T-helper 17 cell (primary cell): ENCODE measurements at places on chromosomes 1 and 21. TPM values are rescaled to one million over a fixed set of nuclear protein-coding genes. Genes with fewer than 3 reads are reported as not detected.

DNA sequence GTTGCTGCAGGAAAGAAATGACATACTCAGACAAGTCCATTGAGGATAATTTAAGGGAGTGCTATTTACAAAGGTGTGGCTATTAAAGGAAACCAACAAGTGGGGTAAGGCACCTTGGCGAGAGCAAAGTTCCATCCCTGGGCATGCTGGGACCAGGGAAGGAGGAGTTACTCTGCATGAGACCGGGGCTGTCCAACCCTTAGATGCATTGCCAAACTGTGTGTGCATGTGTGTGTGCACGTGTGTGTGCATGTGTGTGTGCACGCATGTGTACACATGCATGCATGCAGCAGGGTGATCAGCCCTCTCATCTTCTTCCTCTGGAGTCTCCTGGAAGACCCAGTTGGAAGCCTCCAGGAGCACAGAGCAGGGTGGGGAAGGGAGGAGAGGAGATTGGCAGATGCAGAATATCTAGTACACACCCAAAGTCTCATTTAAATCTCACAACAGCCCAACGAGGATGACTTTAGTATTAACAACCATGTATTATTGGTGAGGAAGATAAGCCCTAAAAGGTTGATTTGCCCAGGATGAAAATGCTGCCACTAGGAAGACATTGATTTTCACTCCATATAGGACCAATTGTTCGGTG, 72.2 kb upstream of the CD34 start:
- H3K4me1 ChIP-seq = no peaks in the 10 kb centered on the region
- no peak for DNase-seq
- peaks cover 4% of the 10 kb centered on the region for H3K36me3 ChIP-seq
- no peak overlapping the region for H3K4me3 ChIP-seq
- peaks cover 76% of the 10 kb centered on the region for H3K27me3 ChIP-seq

DNA sequence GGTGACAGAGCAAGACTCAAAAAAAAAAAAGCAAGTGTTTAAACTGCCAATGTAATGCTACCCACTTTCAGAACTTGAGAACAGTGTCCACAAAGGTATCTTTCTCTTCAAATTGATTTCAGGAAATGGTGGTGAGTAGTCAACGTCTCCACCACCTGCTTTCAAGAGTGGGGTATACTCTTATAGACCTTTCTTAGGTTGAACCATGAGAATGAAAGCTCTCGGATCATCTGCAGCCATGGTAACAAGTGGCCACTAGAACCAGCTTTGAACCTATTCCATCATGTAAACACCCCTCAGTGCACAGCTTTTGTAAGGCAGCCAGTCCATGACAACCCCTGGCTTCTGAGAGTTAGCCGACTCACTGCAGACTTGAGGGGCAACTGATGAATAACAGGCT, 107.4 kb downstream of the NTPCR start:
- DNase-seq = no peak
- no peak overlapping the region for H3K4me3 ChIP-seq
- H3K4me1 ChIP-seq = no peaks in the 10 kb centered on the region
- H3K27me3 ChIP-seq = no peaks in the 10 kb centered on the region

DNA sequence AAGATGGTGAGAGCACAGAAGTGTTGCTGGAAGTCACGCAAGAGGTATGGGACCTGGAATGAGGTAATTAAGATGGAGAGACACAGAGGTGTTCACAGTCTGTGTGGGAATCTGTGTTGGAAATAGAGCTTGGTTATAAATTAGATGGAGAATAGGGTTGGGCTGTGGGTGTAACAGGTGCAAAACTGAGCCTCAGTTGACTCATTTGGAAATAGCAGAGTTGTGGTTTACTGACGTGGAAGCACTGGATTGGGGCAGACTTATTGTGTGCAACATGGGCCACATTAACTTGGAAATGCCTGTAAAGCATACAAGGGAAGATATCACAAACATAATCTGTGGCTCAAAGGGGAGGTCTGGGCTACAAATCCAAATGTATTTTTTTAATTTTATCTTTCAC, 13.0 kb downstream of the CAMSAP2 start:
- no peak overlapping the region for H3K27ac ChIP-seq
- H3K36me3 ChIP-seq = peaks cover 5% of the 10 kb centered on the region
- peaks cover 15% of the 10 kb centered on the region for H3K4me1 ChIP-seq
- H3K4me3 ChIP-seq = no peak overlapping the region
- DNase-seq = no peak
- no peaks in the 10 kb centered on the region for H3K27me3 ChIP-seq

- H3K36me3 ChIP-seq = no peaks in the 10 kb centered on the region
- DNase-seq = no peak
- peaks cover 3% of the 10 kb centered on the region for H3K27me3 ChIP-seq
- H3K4me3 ChIP-seq = no peak overlapping the region
- H3K4me1 ChIP-seq = peaks cover 8% of the 10 kb centered on the region
Measured at GRCh38 chr1:225158291-225158690, 228.8 kb downstream of the DNAH14 start.

GRCh38 chr1:1128454-1129139, 12.7 kb upstream of the C1orf159 start:
- H3K4me1 ChIP-seq = peaks cover under 1% of the 10 kb centered on the region
- H3K4me3 ChIP-seq = no peak overlapping the region
- H3K27me3 ChIP-seq = no peaks in the 10 kb centered on the region
- H3K36me3 ChIP-seq = no peaks in the 10 kb centered on the region
- no peak overlapping the region for H3K27ac ChIP-seq
- no peak for DNase-seq

DNA sequence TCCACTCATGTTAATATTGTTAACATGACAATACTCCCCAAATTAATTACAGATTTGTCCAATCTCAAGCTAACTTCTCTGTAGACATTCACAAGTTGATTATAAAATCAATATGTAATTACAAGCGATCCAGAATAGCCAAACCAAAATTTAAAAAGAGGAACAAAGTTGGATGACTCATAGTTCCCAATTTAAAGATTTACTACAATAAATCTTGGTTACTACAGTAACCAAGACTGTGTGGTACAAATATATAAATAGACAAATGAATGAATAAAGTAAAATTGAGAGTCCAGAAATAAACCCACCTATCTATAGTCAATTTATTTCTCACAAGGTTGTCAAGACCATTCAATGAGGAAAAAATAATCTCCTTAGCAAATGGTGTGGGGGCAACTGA, 7.1 kb upstream of the KRTAP10-4 start:
- no peak for DNase-seq
- H3K36me3 ChIP-seq = no peaks in the 10 kb centered on the region
- H3K27ac ChIP-seq = no peak overlapping the region
- H3K27me3 ChIP-seq = peaks cover 8% of the 10 kb centered on the region
- H3K4me3 ChIP-seq = no peak overlapping the region

DNA sequence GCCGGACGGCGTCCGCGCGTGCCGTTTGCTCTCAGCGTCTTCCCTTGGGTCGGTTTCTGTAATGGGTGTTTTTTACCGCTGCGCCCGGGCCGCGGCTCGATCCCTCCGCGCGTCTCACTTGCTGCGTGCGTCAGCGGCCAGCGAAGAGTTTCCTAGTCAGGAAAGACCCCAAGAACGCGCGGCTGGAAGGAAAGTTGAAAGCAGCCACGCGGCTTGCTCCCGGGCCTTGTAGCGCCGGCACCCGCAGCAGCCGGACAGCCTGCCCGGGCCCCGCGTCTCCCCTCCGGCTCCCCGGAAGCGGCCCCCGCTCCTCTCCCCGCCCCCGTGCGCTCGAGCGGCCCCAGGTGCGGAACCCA, 159.8 kb downstream of the RUNX1 start:
- no peaks in the 10 kb centered on the region for H3K27me3 ChIP-seq
- peaks cover 3% of the 10 kb centered on the region for H3K36me3 ChIP-seq
- DNase-seq = no peak
- peaks cover 33% of the 10 kb centered on the region for H3K4me1 ChIP-seq

DNA sequence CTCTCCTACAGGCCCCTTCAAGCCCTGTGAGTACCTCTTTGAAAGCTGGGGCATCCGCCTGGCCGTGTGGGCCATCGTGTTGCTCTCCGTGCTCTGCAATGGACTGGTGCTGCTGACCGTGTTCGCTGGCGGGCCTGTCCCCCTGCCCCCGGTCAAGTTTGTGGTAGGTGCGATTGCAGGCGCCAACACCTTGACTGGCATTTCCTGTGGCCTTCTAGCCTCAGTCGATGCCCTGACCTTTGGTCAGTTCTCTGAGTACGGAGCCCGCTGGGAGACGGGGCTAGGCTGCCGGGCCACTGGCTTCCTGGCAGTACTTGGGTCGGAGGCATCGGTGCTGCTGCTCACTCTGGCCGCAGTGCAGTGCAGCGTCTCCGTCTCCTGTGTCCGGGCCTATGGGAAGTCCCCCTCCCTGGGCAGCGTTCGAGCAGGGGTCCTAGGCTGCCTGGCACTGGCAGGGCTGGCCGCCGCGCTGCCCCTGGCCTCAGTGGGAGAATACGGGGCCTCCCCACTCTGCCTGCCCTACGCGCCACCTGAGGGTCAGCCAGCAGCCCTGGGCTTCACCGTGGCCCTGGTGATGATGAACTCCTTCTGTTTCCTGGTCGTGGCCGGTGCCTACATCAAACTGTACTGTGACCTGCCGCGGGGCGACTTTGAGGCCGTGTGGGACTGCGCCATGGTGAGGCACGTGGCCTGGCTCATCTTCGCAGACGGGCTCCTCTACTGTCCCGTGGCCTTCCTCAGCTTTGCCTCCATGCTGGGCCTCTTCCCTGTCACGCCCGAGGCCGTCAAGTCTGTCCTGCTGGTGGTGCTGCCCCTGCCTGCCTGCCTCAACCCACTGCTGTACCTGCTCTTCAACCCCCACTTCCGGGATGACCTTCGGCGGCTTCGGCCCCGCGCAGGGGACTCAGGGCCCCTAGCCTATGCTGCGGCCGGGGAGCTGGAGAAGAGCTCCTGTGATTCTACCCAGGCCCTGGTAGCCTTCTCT, 23.5 kb downstream of the UBE2T start:
- DNase-seq = no peak
- no peak overlapping the region for H3K27ac ChIP-seq
- peaks cover 16% of the 10 kb centered on the region for H3K27me3 ChIP-seq

GRCh38 chr1:81513796-81514354, 286.9 kb upstream of the ADGRL2 start:
- no peak overlapping the region for H3K4me3 ChIP-seq
- H3K36me3 ChIP-seq = no peaks in the 10 kb centered on the region
- H3K27ac ChIP-seq = no peak overlapping the region

GRCh38 chr1:151852733-151853132, 779 bp downstream of the THEM5 start:
- no peak overlapping the region for H3K27ac ChIP-seq
- no peaks in the 10 kb centered on the region for H3K27me3 ChIP-seq
- peaks cover 14% of the 10 kb centered on the region for H3K4me1 ChIP-seq
- no peak for DNase-seq
- no peak overlapping the region for H3K4me3 ChIP-seq

DNA sequence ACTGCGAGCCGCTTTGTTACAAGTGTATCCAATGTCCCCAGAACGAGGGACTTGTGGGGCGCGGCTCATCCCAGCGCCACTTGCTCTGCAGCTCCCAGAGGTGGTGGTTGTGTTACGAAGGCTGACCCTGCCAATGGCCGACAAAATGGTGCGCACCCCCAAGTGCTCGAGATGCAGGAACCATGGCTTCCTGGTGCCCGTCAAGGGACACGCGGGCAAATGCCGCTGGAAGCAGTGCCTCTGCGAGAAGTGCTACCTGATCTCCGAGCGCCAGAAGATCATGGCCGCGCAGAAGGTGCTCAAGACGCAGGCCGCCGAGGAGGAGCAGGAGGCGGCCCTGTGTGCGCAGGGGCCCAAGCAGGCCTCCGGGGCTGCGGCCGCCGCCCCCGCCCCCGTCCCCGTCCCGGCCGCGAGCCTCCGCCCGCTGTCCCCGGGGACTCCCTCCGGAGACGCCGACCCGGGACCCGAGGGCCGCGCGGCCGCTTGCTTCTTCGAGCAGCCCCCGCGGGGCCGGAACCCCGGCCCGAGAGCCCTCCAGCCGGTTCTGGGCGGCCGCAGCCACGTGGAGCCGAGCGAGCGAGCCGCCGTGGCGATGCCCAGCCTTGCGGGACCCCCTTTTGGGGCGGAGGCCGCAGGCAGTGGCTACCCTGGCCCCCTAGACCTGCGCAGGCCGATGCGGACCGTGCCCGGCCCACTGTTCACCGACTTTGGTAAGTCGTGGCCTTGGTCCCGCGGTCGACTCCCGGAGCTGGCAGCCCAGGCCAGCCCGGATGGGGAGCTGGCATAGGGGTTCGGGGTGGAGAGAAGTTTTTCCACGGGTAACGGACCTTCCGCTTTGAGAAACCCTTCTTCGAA, at the start of gene DMRTB1:
DMRTB1 (plus strand) TSS at position 79 of the 855 bp plus-strand sequence; CDS start at position 134, 55 bp downstream.
- H3K27ac ChIP-seq = no peak within 1 kb of the TSS
- H3K4me3 ChIP-seq = no peak within 1 kb of the TSS
- DNase-seq = no peak
- H3K4me1 ChIP-seq = no peaks in the 10 kb centered on the region

GRCh38 chr1:103112546-103112945, 4.2 kb upstream of the COL11A1 start:
- peaks cover 3% of the 10 kb centered on the region for H3K4me1 ChIP-seq
- no peak overlapping the region for H3K4me3 ChIP-seq
- H3K27ac ChIP-seq = no peak overlapping the region
- peaks cover under 1% of the 10 kb centered on the region for H3K36me3 ChIP-seq
- no peak for DNase-seq

Gene TRPM2
- total RNA-seq = 2.7 TPM

Gene SMPDL3B
- not detected for total RNA-seq

Gene IL19
- total RNA-seq = not detected

Gene HMCN1
- 0.05 TPM for total RNA-seq

Gene GCSAML
- 2.2 TPM for total RNA-seq
